ENCODE measurements at places on chromosomes 4 and X. TPM values are rescaled to one million over a fixed set of nuclear protein-coding genes. Genes with fewer than 3 reads are reported as not detected.

ARAP2 gene
- total RNA-seq = 20.0 TPM

GRCh38 chrX:47936224-47936939 lies 67.4 kb downstream of the ZNF182 start:
- DNase-seq = no peak

GRCh38 chr4:56255820-56256219 lies 131.5 kb downstream of the AASDH start:
- DNase-seq = no peak

GYPB gene
- total RNA-seq = not detected

GRCh38 chr4:141757287-141757686 lies 120.9 kb downstream of the IL15 start:
- no peak for DNase-seq

Measured in type B pancreatic cell (in vitro differentiated cells).